ENCODE measurements at places on chromosomes 12 and 14.

GRCh38 chr14:103628221-103628683 is 759 bp upstream of the KLC1 start:
- peak; percentile 57 for DNase-seq

GRCh38 chr14:76828339-76829012 is 2.3 kb downstream of the LRRC74A start:
- no peak for DNase-seq

GRCh38 chr14:56036353-56036752 is 81.9 kb upstream of the PELI2 start:
- DNase-seq, result no peak

GRCh38 chr14:52314595-52315354 is 663 bp downstream of the PTGER2 start:
- DNase-seq, result peak; percentile 58

GRCh38 chr14:48914382-48914781 is 671.8 kb downstream of the RPS29 start:
- DNase-seq, result no peak

- DNase-seq, result no peak
These were observed 138.4 kb downstream of the ZFP36L1 start for GRCh38 chr14:68654471-68654941.

DNA sequence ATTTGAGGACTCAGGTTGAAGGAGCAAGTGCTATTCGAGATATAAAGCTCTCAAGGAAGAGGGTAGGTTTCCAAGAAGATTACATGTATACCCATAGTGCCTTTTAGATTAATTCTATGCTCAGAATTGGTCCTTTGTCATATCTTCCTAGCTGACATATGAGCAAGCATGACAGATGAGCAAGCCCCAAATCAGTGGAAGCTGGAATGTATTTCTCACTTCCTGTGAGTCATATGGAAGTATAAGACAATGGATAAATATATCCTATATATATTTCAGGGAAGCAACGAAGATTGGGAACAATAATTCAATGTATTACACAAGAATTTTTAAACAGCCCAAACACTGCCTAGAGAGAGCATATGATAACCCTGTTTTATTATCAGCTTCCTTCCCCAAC is 674.1 kb upstream of the ATXN7L3B start:
- no peak for DNase-seq

DNA sequence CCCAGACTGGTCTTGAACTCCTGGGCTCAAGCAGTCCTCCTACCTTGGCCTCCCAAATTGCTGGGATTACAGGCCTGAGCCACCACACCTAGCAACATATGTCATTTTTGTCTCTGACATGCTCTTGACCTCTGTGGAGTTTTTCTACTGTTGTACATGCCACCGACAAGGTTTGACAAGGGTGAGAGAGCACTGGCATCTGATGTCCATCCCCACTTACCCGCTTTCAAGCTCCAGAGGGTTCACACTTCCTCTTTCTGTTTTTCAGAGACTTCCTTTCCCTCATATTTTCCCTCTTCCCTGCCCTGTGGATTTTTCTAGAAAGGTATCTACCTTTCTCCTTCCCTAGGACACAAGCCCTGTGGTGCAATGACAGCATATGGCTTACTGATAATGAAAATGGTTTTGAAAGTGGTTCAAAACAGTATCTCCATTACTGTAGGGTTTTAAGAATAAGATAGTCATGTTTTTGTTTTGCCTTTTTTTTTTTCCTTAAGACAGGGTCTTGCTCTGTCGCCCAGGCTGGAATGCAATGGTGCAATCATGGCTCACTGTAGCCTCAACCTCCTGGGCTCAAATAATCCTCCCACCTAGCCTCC is 27.7 kb upstream of the PLEKHG3 start:
- no peak for DNase-seq

GRCh38 chr14:59882957-59883356 is 12.4 kb upstream of the RTN1 start:
- no peak for DNase-seq

- DNase-seq, result no peak
These were observed 2.5 kb upstream of the INF2 start for GRCh38 chr14:104686624-104687517.

DNA sequence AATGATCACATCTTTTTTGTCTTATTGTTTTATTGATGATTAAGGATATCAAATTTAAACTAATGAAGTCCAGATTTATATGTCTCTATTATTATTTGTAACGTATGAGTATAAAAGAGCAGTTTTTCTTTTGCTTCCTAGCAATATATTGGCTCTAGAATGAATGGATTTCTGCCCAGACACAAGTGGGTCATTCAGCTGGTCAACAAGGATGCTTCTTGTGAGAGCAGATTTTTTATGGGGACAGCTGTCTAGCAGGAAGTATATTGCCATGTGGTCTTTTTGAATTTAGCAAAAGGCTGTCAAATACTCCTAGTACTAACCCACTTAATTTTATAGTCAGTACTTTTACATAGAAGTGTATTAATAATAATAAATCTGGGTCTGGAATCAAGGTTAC is 1071.1 kb upstream of the FLRT2 start:
- peak; percentile 77 for DNase-seq

- no peak for DNase-seq
These were observed 122.3 kb downstream of the METTL25 start for GRCh38 chr12:82480606-82481005.

- DNase-seq, result no peak
These were observed 1.2 kb downstream of the GSC start for GRCh38 chr14:94768521-94769390.

GRCh38 chr14:53956427-53957201 is at the start of gene BMP4:
TSS of gene BMP4 (minus strand) at chr14:53956825. CDS start at chr14:53952222, 4,603 bp downstream.
- DNase-seq, result peak; percentile 92

- no peak for DNase-seq
These were observed 2.7 kb upstream of the MYF5 start for GRCh38 chr12:80714055-80714454.

DNA sequence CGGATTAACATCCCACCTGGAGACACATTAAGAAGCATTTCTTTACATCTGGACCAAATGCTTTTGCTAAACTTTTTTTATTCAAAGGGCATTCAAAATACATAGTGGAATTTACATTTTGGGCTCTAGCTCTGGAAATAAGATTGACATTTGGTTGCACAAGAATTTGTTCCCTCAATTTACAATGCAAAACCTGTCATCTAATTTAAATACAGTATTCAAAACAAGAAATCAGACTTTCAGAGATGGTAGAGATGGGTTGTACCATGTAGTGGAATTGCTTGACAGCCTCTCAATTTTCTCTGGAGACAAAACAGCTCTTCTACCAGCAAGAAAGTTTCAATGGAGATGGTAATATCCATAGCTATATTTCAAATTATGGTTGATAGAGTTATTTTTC is 275.8 kb downstream of the ATP23 start:
- DNase-seq, result no peak

GRCh38 chr14:99647411-99647810 is 2.5 kb downstream of the HHIPL1 start:
- DNase-seq, result no peak

- no peak for DNase-seq
These were observed 194.4 kb upstream of the PPFIA2 start for GRCh38 chr12:81953541-81953940.

- DNase-seq, result peak; percentile 38
These were observed 55.0 kb upstream of the BICD1 start for GRCh38 chr12:32051511-32052211.

GRCh38 chr14:50772412-50772811 is 58.5 kb downstream of the NIN start:
- DNase-seq, result no peak

- DNase-seq, result no peak
These were observed 61.4 kb downstream of the SEL1L start for GRCh38 chr14:81472096-81472800.

DNA sequence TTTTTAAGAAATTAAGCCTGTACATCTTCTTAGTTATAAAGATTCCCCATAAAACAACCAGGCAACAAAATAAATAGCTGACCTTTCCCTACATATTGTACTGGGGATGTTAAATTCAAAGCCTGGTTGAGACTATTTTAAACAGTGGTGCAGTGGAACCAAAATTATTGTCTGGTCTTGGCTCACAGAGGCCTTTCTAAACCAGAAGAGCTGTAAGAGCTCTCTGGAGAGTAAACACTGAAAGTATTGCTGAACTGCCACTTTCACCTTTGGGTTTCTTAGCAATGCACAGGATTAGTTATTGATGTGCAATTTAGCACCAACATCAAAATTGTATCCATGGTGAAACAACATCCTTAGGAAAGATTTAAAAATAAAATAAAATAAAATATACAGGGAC is 20.6 kb downstream of the RACGAP1 start:
- DNase-seq, result peak; percentile 11

DNA sequence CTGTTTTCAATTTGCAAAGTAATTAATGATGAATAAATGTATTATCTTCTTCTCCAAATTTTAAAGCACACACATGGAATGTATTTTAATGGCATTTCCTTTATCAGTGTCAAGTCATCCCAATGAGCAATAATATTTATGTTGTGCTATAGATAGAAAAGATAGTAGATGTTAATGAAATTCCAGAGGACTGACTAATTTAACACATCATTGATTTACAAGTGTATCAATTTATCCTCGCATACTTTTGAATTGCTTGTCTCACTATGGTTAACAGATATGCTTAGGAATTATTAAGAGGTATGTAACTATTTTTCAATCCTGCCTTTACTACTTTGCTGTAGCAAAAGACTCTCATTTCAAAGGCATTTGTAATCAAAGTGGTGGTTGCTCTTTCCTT is 842.9 kb downstream of the SLC6A15 start:
- DNase-seq, result no peak

- no peak for DNase-seq
These were observed 601.8 kb downstream of the SLC16A7 start for GRCh38 chr12:60197589-60197988.

DNA sequence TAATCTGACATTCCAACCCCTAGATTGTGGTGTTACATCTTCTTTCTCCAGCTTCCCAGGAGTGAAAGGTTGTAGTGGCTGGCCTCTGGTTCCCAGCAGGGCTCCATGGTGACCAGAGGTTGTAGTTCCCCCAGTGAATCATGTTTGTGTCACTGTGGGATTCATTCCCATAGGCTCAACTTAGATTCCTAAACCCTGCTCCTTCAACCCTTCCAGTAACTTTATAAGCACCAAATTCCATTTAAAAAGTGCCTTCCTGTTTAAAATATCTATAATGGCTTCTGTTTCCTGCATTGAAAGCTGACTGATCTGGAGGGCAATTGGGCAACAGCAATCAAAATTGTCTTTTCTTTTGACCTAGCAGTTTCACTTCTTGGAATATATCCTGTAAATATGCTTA is 40.5 kb upstream of the TBC1D15 start:
- DNase-seq, result no peak

- no peak for DNase-seq
These were observed 91.1 kb upstream of the FUT8 start for GRCh38 chr14:65321370-65321875.
